H7 (cell line): ENCODE measurements at places on chromosomes 7 and 10. TPM values are rescaled to one million over a fixed set of nuclear protein-coding genes. Genes with fewer than 3 reads are reported as not detected.

The SLC26A5 gene
- not detected in 2 replicates for total RNA-seq

The SMKR1 gene
- not detected in 2 replicates for total RNA-seq

GRCh38 chr7:74598558-74598957 lies 59.0 kb upstream of the GTF2I start:
- DNase-seq = no peak

- no peak for DNase-seq
These were observed 615 bp upstream of the NEUROD6 start for GRCh38 chr7:31341141-31341540.

GRCh38 chr7:66502230-66503035 lies 126.2 kb upstream of the KCTD7 start:
- DNase-seq = peak; percentile 68

DNA sequence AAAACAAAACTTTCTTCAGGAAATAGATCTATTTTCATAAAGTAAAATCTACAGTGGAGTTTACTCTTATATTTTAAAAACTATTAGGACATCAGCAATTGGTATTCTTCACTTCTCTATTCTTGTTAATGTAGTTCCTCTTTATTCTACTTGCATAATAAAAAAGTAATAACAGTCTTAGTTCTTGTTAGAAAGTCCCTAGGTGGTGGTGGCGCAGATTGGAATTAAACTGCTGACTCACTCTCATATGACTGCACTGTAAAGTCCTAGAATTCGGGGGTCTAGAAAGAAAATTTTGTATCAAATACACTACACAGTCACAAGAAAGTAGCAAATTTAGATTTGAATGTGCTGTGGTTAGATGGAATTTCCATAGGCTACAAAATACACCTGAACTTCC lies 44.6 kb upstream of the TES start:
- no peak for DNase-seq

- no peak for DNase-seq
These were observed 35.2 kb upstream of the MXI1 start for GRCh38 chr10:110172155-110172554.

GRCh38 chr10:132876131-132876860 lies 66.1 kb downstream of the CFAP46 start:
- DNase-seq = no peak

GRCh38 chr7:73718905-73719805 lies at the start of gene STX1A:
Gene STX1A, minus strand, starts transcription at chr7:73719669. Its CDS starts 38 bp downstream, at chr7:73719631.
- DNase-seq = peak; percentile 99

The OR2A5 gene
- not detected in 2 replicates for total RNA-seq

The ATG9B gene
- total RNA-seq = 1.7 TPM in 2 replicates

The ICA1 gene
- total RNA-seq = 5.4 and 11.8 TPM in 2 replicates

The NMT2 gene
- 10.6 and 12.3 TPM in 2 replicates for total RNA-seq

The WDR86 gene
- total RNA-seq = 40.6 and 40.8 TPM in 2 replicates

DNA sequence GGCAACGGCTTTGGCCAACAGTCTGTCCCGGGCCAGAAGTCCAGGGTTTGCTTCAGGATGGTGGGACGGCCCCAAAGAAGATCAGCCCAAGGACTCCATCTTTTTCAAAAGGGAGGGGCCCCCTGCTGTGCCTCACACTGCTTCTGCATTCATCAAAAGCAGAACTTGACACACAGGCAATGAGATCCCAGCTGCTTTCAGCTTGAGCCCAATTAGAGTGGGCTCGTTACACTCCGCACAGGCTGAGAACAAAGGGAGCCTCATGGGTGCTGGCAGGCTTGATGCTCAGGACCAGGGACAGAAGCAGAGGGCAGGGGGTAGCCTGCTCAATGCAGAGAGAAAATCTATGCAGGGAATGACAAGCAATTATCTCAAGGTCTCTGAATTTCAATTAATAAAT lies 45.5 kb downstream of the VOPP1 start:
- DNase-seq = peak; percentile 72

The MINPP1 gene
- 23.7 and 26.2 TPM in 2 replicates for total RNA-seq

The ELN gene
- total RNA-seq = 2.7 and 5.3 TPM in 2 replicates

The ZNF804B gene
- not detected in 2 replicates for total RNA-seq
